NCI-H1417 treated with DMSO at 0.1 percent for 48 hours (cell line): ENCODE measurements at places on chromosomes 3 and 15.

GRCh38 chr3:155608228-155608920, 136.5 kb downstream of the PLCH1 start:
- DNase-seq, result no peak

- DNase-seq, result no peak
These were observed 39.6 kb upstream of the SECISBP2L start for GRCh38 chr15:49085696-49086459.

DNA sequence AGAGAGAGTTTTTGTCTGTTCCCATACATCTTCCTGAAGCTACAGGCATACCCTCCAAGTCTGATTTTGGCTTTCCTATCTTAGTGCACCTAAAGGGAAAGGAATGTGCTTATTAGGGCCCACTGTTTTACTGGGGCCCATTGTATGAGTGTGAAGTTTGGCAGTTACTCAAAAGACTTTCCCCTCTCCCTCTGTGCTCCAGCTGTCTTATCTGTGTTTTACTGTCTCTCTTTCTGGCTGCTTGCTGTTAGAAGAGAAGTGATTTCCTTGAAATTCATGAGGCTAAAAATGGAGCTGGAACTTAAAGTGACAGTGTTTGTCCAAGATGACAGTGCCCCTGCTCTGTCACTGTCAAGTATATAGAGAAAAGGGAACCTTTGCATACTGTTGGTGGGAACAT, 436.2 kb downstream of the OCA2 start:
- no peak for DNase-seq

DNA sequence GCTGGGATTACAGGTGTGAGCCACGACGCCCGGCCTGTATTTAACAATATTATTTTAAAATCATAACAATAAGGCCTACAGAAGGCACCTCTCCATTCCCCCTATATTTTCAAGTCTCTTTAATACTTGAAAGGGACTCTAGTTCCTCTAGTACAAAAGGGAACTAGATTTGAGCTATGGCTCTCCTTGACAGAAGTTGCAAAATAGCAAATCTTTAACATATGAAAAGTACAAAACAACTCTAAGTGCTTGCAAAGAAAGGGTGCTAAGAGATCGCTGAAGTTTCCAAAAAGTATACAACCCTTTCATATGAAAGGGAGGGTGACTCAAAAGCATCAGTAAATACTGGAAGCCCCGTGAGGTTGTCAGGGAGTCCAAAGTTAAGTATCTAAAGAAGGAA, 23.8 kb downstream of the AP3S2 start:
- DNase-seq, result no peak

DNA sequence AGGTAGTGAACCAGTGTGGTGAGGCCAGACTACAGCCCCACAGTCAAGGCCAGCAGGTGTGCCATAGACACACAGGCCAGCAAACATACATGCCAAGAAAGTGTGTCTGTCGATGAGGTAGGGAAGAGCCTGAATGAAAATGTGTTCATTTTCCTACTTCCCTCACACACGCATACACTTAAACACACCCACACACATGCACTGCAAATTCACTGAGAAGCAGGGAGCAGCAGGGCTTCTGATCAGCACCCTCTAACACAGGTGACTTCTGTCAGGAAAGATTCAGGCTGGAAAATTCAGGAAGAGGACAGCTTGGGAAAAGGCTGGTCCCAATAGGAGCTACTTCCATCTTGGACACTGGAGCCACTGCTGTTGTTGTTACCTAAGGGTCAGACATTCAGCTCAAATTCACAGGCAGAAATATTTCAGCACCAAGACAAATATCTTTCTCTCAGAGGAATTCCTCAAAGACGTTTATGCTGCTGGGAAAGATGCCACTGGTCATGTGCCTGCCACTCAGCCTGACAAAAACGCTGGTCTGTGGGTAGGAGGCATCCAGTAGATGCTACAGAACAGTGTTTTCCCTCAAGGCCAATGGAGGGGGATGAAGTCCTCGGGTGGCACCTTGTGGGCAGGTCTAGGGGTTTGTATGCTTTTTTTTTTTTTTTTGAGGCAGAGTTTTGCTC, 40.9 kb upstream of the LARS2 start:
- no peak for DNase-seq

GRCh38 chr3:153840487-153840886, 280.7 kb upstream of the ARHGEF26 start:
- no peak for DNase-seq
